Naive thymus-derived CD8-positive, alpha-beta T cell (primary cell): ENCODE measurements at places on chromosomes 12 and 14.

DNA sequence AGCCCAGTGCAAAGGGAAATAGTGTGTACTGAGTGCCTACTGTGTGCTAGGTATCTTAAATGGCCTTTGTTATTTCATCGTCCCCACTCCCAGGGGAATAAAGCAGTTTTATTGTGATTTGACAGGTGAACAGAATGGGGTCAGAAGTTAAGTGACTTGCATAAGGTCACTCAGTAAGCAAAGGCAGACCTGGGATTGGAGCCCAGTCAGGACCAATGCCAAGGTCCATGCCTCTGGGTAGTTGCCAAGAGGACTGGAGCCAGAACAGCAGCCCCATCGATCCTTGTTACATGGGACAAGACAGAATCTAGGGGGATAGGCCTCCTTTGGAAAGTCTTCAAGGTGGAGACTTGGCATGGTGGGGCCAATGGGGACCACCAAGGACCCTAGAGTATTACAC is 227.4 kb upstream of the PWP1 start:
- DNase-seq: no peak

- no peak for DNase-seq
These were observed 9.3 kb downstream of the COCH start for GRCh38 chr14:30883508-30884294.

DNA sequence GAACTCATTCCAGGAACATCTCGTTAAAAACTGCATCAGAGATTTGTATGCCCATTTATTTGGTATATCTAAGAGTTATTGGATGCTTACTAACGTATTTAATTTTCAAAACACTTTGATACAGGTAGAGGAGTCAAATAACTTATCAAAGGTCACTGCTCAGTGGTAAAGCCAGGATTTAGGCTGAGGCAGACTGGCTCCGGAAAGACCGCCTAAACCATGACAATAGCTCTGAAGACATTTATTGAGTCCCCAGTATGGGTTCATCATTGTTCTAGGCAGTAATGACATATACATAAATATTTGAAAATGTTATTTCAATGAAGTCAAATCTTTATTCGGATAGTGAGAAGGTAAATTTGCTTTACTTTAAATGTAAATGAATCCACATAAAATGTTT is 30.3 kb downstream of the WBP11 start:
- DNase-seq: no peak

DNA sequence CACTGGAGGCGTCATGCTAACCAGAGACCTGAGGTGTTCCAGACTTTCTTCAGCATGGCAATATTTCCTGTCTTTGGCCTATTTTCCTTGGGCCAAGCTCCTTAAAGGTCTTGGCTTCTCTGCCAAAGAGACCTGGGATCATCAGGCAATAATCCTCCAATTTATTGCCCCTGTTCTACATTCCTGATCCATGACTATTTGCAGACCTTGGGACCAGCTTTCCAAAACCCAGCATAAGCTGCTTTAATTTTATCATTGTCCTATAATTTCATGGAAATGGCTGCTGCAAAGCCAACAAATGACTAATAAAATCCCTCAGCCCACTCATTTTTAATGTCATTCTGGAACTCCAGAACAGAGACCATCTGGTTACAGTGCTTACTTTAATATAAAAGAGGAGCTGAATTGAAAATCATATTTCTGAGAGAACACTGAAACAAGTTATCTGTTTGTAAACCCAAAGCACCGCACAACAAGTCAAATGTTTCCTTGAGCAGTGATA is 166.9 kb upstream of the BTG1 start:
- DNase-seq: no peak

GRCh38 chr14:74414403-74415114 is 11.5 kb downstream of the SYNDIG1L start:
- DNase-seq: no peak

- no peak for DNase-seq
These were observed 178.8 kb downstream of the KTN1 start for GRCh38 chr14:55758796-55759195.
